NCI-H526 (cell line): ENCODE measurements at places on chromosomes 12 and 14.
A peak's percentile ranks its signal among the peaks of the same experiment; 100 is the strongest.

GRCh38 chr12:3891201-3891600 is 18.0 kb upstream of the PARP11 start:
- DNase-seq = no peak

DNA sequence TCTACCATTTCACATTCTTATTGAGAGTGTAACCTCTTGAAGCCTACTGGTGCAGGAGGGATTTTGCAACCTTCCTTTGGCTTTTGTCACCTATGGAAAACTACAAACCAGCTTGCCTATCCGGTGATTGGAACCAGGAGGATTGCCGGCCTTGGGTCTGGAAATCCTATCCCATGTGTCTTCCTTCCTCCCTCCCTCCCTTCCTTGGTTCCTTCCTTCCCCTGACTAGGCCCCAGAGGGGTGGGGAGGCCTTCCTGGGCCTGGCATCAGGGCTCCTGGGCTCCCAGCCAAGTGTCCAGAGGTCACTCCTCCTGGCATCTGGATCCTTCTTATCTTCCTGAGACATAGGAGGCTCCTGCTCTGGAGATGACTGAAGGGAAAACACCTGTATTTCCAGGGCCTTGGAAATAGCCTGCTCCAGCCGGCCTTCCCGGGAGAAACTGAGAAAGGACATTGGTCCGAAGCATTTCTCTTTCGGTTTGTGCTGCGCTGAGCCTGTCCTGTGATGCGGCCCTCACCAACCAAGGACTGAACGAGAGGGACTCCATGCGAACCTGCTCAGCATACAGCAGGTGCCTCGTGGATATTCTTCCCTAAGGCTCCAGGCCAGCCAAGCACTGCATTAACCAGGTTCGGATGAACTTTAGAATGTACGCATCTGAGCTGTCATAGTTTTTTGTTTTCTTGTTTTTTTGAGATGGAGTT is 43.4 kb downstream of the PSMA6 start:
- no peak for DNase-seq

DNA sequence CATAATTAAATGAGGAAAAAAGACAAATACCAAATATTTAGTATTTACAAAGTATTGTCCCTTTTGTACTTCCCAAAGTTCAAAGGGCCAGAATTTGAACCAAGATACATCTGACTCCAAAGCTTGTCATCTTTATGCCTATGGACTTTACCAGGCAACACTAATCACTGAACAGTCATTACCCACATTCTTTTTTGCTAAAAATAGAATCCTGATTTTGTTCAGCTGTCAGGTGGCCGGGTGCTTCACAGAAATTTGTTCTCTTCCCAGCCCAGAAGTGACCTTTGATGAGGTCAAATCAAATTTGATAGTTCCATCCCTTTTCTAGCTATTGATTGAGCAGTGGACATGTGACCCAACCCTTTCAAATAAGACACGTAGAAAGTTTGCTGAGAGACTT is 121.6 kb downstream of the LLPH start:
- no peak for DNase-seq

GRCh38 chr14:102283631-102284129 is 21.3 kb downstream of the MOK start:
- DNase-seq = no peak

DNA sequence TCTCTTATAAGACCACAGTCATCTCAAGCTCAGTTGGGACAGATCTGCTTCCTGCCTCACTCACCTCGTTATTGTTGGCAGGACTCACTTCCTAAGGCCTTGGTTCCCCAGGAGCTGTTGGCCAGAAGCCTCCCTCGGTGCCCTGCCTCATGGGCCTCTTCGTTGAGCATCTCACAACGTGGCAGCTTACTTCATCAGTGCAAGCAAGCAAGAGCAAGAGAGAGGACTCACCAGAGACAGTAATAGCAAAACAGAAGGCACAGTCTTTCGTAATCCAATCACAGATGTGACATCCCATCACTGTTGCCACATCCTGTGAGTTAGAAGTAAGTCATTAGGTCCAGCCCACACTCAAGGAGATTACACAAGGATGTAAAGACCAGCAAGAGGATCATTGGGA is 5.1 kb upstream of the NUMB start:
- no peak for DNase-seq

DNA sequence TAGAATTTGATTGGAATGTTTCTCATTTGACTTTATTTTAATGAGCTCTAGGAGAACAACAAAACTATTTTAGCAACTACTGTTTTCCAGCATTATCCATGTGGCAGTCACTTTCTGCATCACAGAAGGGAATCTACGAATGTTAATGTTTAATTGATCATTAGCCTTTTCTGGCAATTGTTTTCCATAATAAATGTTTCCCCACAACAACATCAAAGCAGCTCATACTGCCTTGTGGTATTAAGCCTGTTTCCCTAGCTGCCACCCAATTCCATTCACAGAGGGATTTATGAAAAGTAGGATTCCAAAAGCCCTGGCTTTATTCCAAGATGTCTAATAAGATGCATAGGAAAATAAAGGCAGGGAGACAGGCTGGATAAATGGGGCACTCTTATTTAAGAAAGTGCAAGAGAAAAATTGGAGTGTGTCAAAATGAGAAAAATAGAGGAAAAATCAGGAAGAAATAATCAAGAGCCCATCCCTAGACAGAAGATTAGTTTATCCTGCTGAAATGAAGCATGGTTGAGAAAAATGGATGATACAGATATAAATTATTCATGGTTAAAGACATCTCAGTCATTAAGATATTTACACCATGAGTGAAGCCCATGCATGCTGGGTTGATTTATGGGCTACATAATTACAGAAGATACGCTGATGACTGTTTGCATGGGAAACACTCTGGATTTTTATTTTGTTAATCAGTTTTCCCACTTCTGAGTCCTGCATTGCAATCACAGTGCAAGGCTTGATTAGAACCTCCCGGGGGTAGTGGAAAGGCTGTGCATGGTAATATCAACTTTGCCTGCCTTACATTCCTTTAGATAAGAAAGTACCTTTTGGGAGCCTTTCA is 180.3 kb downstream of the HELB start:
- peak; percentile 7 for DNase-seq

GRCh38 chr14:21054768-21055145 is 2.9 kb upstream of the RNASE8 start:
- no peak for DNase-seq

GRCh38 chr14:47857646-47858045 is 182.2 kb upstream of the MDGA2 start:
- DNase-seq = no peak

- DNase-seq = no peak
Observed at GRCh38 chr14:60817113-60817512, 82.6 kb downstream of the MNAT1 start.

- peak; percentile 94 for DNase-seq
Observed at GRCh38 chr14:56057767-56058166, 60.4 kb upstream of the PELI2 start.

DNA sequence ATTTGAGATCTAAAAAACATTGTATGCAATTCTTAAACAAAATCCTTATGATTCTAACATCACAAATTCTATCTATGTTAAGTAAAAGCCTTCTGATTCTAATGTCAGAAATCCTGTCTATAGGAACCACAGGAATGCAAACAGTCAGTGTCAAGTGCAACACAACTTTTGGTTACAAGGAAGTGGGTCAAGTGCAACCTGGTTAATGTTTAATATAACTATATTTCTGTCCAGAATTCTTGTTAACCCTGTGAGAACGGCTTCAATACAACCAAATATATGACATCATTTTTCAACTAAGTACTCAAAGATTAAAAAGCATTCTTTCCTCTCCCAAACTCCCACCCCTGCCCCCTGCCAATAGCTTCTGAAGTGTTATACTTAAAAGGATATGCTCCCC is 107.9 kb upstream of the PLEKHA5 start:
- DNase-seq = no peak

DNA sequence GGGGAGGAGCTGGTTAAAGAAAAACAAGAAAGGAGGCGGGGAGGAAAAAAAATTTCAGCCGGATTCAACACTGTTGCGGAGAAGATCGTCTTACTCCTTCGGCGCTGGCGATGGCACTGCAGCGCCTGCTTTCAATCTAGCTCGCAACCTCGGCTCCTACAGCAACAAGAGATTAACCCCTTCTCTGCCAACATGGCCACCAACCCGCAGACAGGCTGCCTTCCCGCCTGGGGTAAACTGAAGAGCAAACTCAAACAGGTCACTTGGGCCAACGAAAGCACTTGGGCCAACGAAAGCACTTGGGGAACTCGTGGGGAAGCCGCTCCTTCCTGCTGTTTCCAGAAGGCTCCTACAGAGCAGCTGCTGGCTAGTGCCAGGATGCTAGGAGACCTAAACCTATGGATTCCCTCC is 73.7 kb downstream of the CIT start:
- no peak for DNase-seq

- DNase-seq = no peak
Observed at GRCh38 chr14:90656973-90657372, 159.3 kb downstream of the TTC7B start.

DNA sequence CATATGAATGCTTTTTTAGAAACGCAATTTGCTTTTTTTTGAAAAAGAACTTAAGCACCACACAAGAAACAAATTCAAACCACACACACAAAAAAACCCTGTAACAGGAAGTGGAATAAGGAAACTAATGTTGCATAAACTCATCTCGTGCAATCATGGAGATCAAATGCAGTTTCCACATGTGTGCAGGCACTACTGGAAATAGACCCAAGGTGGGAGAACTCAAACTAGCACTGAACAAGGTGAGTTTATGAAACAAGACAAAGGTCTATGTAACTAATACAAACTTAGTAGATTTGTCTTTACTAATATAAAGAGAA is 17.5 kb downstream of the NIN start:
- no peak for DNase-seq

DNA sequence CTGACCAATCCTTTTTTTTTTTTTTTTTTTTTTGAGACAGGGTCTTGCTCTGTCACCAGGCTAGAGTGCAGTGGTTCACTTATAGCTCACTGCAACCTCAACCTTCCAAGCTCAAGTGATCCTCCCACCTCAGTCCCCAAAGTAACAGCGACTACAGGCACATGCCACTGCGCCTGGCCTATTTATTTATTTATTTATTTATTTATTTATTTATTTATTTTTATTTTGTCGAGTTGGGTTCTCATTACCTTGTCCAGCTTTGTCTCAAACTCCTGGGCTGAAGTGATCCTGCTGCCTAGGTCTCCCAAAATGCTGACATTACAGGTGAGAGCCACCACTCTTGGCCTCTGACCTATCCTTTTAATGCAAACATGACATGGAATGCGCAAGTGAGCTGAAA is 124.4 kb downstream of the GXYLT1 start:
- DNase-seq = no peak

- no peak for DNase-seq
Observed at GRCh38 chr12:113006641-113007040, 28.3 kb downstream of the OAS2 start.

GRCh38 chr12:70194076-70194475 is 49.2 kb upstream of the CNOT2 start:
- DNase-seq = no peak

DNA sequence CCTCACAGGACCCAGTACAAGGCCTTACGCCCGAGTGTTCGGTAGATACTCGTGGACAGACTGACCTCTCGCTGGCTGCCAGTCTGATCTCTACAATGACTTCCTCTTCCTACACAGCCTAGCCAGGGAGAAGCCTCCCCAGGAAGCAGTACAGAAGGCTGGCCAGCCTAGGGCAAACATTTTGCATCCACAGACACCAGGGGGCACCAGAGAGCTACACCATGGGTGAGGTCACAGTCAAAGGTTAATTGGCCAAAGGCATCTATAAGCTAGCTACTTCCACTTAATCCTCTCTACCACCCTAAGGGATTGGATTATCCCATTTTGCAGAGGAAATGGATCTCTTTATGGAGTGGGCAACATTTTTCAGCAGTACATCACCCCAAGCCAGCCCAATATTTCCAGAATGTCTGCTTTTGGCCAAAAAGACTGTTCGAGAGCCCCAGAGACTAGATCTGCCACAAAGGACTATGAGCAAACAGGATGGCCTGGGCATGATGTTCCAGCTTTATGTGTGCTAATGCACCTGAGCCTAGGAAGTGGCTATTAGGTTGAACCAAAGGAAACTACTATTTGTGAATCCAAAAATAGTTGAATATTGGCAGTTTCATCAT is 14.6 kb upstream of the PNMA1 start:
- DNase-seq = no peak

DNA sequence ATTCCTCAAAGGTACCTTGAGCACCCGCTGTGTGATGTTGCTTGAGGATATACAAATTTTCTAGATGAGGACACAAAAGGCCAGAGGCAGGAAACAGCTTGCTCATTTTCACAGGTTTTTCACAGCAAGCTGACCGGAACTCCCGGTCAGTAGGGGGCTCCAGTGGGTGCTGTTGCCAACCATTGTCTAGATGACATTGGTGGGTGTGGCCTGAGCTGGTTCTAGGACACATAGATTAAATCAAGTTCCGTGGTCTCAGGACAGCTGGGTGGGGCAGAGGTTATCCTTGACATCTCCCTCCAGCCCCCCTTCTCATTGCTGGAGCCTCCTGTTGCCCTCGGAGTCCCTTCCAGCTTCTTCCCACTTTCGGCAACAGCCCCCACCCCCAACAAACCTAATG is 153.6 kb upstream of the FKBP4 start:
- DNase-seq = no peak

GRCh38 chr12:107105410-107105703 is 12.0 kb upstream of the CRY1 start:
- no peak for DNase-seq

GRCh38 chr14:92041203-92041602 is 1.3 kb upstream of the TRIP11 start:
- DNase-seq = no peak

DNA sequence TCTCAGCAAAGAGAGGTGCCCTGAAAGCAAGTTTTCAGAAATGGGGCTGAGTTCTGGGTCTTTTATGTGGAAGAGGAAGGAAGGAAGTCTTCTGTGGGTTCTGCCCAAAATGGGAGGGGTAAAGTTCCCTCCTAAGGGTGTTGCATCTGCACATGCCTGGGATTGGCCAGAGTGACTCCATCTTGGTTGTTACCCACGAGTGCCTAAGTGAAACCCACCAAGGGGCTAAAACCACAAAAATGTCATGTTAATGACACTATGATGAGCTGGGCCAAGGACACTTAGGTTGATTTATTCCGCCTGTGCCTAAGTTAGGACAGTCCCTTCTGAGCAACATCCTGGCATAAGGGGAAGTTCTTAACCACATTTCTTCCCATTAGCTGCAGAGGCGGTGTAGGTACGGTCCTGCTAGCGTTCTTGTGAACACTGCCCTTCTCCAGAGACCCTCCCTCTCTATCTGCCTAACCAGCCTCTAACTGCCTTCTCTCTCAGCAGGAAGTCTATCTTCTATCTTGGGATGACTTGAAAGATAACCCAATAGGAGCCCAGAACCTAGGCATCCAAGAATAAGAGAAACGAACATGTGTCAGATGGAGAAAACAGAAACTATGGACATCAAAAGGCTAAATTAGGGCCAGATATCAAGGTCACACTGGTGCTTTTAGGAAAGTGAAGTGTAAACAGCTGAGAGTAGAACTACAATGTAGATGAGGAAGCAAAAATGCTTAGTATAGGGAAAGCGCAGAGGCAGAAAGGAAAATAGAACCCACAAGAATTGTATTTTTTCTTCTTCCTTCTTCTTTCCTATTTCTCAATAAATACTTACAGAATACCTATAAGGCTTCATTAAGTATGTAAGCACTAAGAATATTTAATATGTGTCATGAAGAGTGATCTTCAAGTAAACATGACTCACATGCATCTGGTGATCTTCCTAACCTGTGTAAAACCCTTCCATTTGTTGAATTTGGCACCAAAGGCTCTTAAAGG is 104.2 kb upstream of the AMN1 start:
- no peak for DNase-seq
